ENCODE measurements at places on chromosomes 2 and 18. TPM values are rescaled to one million over a fixed set of nuclear protein-coding genes. Genes with fewer than 3 reads are reported as not detected.

The SLC30A3 gene
- 0.59 TPM for total RNA-seq

The LAMA1 gene
- total RNA-seq = 0.03 TPM

The PROKR1 gene
- not detected for total RNA-seq

The MEP1B gene
- total RNA-seq = 0.28 TPM

The PNPT1 gene
- 50.1 TPM for total RNA-seq

The AGXT gene
- total RNA-seq = 0.36 TPM

The CXCR1 gene
- total RNA-seq = not detected

The GALM gene
- 20.5 TPM for total RNA-seq

The CLEC4F gene
- not detected for total RNA-seq

The CHRNA1 gene
- not detected for total RNA-seq

The SLC4A5 gene
- 1.2 TPM for total RNA-seq

The TTC21B gene
- total RNA-seq = 12.4 TPM

The DPYSL5 gene
- total RNA-seq = 0.31 TPM

The SYT4 gene
- total RNA-seq = not detected

The GKN1 gene
- not detected for total RNA-seq

The SMYD1 gene
- not detected for total RNA-seq

The LHCGR gene
- total RNA-seq = not detected

The C2orf92 gene
- total RNA-seq = 6.0 TPM

The ZNF519 gene
- 7.7 TPM for total RNA-seq

The MRPS5 gene
- total RNA-seq = 95.8 TPM

The LIPT1 gene
- total RNA-seq = 9.0 TPM

The REEP1 gene
- 0.23 TPM for total RNA-seq

The APLF gene
- total RNA-seq = 2.6 TPM

The SDC1 gene
- total RNA-seq = 93.0 TPM

The CASP8 gene
- total RNA-seq = 34.8 TPM

The SALL3 gene
- not detected for total RNA-seq

The AQP4 gene
- total RNA-seq = not detected

The G6PC2 gene
- not detected for total RNA-seq

The SP5 gene
- 0.64 TPM for total RNA-seq

The SCN3A gene
- not detected for total RNA-seq

The PTPRN gene
- not detected for total RNA-seq
